Fibroblast of lung (primary cell): ENCODE measurements at places on chromosomes 2 and 18. TPM values are rescaled to one million over a fixed set of nuclear protein-coding genes. Genes with fewer than 3 reads are reported as not detected.

Gene NOSTRIN
- total RNA-seq: 0.50 TPM in 1 of 2 replicates, not detected in the other

Gene PLEKHH2
- 14.0 and 15.9 TPM in 2 replicates for total RNA-seq

Gene BCL11A
- under 0.01 and 0.17 TPM in 2 replicates for total RNA-seq

Gene GDF7
- under 0.01 and 0.33 TPM in 2 replicates for total RNA-seq

Gene UGT1A1
- total RNA-seq: not detected in 2 replicates

Gene RHOB
- 85.3 and 171 TPM in 2 replicates for total RNA-seq

Gene RGPD4
- total RNA-seq: under 0.01 TPM in 1 of 2 replicates, not detected in the other

Gene TRAK2
- 72.9 and 81.1 TPM in 2 replicates for total RNA-seq

Gene TFPI
- total RNA-seq: 111 and 117 TPM in 2 replicates

Gene C2orf42
- 24.9 and 32.7 TPM in 2 replicates for total RNA-seq

Gene EFHD1
- total RNA-seq: not detected in 2 replicates

Gene FNDC4
- total RNA-seq: 12.8 and 18.3 TPM in 2 replicates

Gene RNU2-63P
- total RNA-seq: 46.0 and 268 TPM in 2 replicates

Gene KIF1A
- not detected in 2 replicates for total RNA-seq

DNA sequence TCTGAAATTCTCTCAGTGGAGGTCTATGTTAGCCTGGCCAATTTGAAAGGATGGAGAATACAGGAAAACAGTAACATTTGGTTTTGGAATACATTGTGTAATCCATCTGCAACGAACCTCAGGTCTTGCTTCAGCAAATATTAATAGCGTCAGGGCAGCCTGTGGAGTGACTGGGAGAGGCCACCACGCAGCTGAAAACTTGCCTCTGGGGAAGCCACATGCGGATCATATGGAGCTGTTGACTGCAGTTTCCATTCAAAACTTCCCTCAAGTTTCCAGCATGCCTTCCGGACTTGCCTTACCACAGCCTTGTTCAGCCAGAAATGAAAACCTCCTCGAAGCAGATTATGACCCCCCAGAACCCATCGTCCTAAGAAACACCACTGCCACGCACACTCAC lies 25.7 kb downstream of the BCL11A start:
- H3K27ac ChIP-seq: no peak overlapping the region
- no peak overlapping the region for H3K4me3 ChIP-seq
- no peak for DNase-seq

DNA sequence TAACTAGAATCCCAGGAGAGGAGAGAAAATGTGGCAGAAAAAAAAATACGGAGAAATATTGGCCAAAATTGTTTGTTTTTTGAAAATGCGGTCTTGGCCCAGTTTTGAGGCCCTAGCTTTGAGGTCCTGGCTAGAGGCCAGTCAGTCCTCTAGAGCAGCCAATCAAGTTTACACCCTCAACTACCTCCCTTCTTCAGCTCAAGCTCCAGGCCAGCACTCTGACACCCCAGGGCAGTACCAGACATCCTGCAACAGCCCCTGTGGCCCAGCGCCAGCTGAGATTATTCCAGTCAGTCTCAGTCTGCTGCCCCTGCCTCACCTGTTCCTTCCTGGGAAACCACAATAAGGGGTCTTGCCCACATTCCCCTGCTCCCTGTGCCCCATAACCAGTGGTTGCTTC lies 107.7 kb downstream of the UGGT1 start:
- no peaks in the 10 kb centered on the region for H3K4me1 ChIP-seq
- no peak overlapping the region for H3K27ac ChIP-seq
- no peaks in the 10 kb centered on the region for H3K36me3 ChIP-seq
- H3K27me3 ChIP-seq: no peaks in the 10 kb centered on the region
- DNase-seq: peak; percentile 30
- H3K4me3 ChIP-seq: no peak overlapping the region

DNA sequence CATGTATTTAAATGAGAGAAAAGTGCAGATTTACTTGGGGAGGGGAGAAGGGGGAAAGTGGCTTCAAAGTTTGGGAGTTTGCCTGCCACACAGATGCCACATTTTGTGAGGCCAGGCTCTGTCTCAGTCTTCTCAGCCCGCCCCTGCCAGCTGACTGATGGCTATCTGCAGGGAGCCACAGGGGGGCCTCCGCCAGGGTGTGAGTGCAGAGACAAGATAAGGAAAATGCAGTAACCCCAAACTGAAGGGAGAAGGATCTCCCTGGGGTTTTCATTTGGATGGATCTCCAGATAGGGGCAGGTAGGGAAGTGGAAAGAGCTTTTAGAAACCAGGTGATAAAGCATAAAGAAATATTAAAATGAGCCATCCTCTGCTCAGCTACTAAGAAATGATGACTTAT lies 128.8 kb downstream of the ZNF521 start:
- H3K4me3 ChIP-seq: no peak overlapping the region
- no peaks in the 10 kb centered on the region for H3K4me1 ChIP-seq
- H3K27ac ChIP-seq: no peak overlapping the region

DNA sequence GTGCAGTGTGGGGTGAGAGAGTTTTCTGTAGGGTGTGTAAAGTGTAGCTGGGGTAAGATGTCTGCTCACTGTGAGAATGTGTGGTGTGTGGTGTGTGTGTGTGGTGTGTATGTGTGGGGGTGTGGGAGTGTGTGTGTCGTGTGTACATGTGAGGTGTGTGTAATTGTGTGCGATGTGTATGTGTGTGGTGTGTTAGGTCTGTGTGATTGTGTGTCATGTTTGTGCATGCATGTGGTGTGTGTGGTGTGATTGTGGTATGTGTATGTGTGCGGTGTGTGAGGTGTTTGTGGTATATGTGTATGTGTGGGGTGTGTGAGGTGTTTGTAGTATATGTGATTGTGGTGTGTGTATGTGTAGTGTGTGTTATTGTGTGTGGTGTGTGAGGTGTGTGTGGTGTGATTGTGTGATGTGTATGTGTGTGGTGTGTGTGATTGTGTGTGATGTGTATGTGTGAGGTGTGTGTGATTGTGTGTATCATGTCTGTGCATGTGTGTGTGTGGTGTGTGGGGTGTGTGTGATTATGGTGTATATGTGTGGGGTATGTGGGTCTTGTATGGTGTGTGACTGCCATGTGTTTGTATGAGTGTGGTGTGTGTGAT lies 241.7 kb upstream of the HDAC4 start:
- H3K27ac ChIP-seq: no peak overlapping the region
- no peak overlapping the region for H3K4me3 ChIP-seq
- H3K4me1 ChIP-seq: no peaks in the 10 kb centered on the region
- no peak for DNase-seq

GRCh38 chr18:31648966-31649429 lies 35.4 kb downstream of the B4GALT6 start:
- no peaks in the 10 kb centered on the region for H3K27me3 ChIP-seq
- DNase-seq: peak; percentile 75
- no peaks in the 10 kb centered on the region for H3K4me1 ChIP-seq
- H3K36me3 ChIP-seq: no peaks in the 10 kb centered on the region
- no peak overlapping the region for H3K27ac ChIP-seq

DNA sequence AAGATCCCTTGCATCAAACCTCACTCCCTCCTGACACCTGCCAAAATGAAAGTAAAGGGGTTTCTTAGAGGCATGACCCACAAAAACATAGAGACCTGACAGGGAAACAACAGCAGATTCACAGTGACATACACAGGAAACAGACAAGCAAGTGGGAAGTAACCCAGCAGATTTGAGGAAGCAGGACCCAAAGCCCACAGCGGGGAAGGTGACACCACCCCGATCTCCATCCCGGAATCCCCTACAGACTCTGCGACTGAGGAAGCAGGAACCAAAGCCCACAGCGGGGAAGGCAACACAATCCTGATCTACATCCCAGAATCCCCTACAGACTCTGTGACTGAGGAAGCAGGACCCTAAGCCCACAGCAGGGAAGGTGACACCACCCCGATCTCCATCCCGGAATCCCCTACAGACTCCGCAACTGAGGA lies 21.6 kb downstream of the CIB4 start:
- no peak for DNase-seq
- no peaks in the 10 kb centered on the region for H3K36me3 ChIP-seq
- H3K27ac ChIP-seq: no peak overlapping the region
- peaks cover 25% of the 10 kb centered on the region for H3K27me3 ChIP-seq

DNA sequence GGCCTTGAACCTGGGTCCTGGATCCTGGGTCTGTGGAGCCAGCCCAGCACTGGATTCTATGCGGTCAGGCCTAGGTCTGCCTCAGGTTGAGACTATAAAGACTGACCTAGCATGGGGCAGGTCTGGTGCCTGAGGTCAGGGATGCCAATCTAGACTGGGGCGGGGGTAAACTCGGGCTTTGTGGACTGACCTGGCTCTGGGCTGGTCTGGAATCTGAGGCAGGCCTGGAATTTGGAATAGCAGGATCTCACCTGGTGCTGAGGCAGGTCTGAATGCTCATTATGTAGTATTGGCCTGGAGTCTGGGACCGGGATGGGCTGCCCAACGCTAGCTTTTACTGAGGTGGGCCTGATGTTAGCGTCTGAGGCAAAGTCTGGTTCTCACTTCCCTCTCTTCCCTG lies 256.0 kb downstream of the KIAA1328 start:
- H3K36me3 ChIP-seq: no peaks in the 10 kb centered on the region
- H3K4me3 ChIP-seq: no peak overlapping the region
- no peaks in the 10 kb centered on the region for H3K4me1 ChIP-seq
- no peaks in the 10 kb centered on the region for H3K27me3 ChIP-seq
- no peak for DNase-seq

DNA sequence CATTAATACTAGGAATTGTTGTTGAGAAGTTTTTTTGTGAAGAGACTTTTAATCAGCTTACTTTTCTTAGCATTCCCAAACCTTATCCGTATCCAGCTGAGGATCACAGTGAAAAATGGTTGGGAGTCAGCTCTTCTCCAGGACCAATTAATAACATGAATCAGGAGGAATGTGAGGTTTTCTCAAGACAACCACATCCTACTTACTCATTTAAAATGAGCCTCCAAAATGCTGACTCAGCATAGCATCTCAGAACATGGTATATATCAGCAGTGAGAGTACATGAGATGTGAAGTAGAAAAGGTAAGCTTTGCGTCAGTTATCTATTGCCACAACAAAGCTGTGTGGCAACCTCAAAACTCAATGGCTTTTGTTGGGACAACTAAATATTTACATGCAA lies 140.3 kb downstream of the NRP2 start:
- no peaks in the 10 kb centered on the region for H3K36me3 ChIP-seq
- no peak overlapping the region for H3K4me3 ChIP-seq
- DNase-seq: peak; percentile 92
- no peaks in the 10 kb centered on the region for H3K27me3 ChIP-seq
- no peaks in the 10 kb centered on the region for H3K4me1 ChIP-seq

GRCh38 chr2:172968061-172968469 lies 107.6 kb upstream of the MAP3K20 start:
- no peak overlapping the region for H3K4me3 ChIP-seq
- no peaks in the 10 kb centered on the region for H3K36me3 ChIP-seq
- no peak overlapping the region for H3K27ac ChIP-seq

GRCh38 chr2:66565291-66565690 lies 130.4 kb downstream of the MEIS1 start:
- peaks cover 7% of the 10 kb centered on the region for H3K36me3 ChIP-seq
- H3K27me3 ChIP-seq: no peaks in the 10 kb centered on the region
- no peak overlapping the region for H3K27ac ChIP-seq
- DNase-seq: peak; percentile 64
- H3K4me3 ChIP-seq: no peak overlapping the region

DNA sequence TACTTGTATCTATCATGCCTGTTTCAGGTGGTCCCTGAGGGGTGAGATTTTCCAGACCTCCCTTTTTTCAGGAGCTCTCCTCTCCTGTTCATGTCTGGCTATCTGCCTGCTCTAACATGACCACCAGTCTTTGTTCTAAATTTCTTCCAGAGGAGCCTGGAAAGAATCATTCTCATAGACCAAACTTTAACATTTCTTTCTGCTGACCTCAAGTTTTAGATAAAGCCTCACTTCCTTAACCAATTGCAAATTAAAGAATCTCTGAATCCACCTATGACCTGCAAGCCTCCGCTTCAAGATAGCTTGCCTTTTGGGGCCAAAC lies 97.6 kb downstream of the TEX51 start:
- no peak for DNase-seq
- H3K27me3 ChIP-seq: no peaks in the 10 kb centered on the region
- H3K36me3 ChIP-seq: no peaks in the 10 kb centered on the region
- H3K27ac ChIP-seq: no peak overlapping the region
- H3K4me3 ChIP-seq: no peak overlapping the region

GRCh38 chr2:3666613-3666975 lies 8.6 kb downstream of the ALLC start:
- H3K27me3 ChIP-seq: no peaks in the 10 kb centered on the region
- H3K4me1 ChIP-seq: no peaks in the 10 kb centered on the region
- H3K36me3 ChIP-seq: no peaks in the 10 kb centered on the region
- DNase-seq: no peak
- no peak overlapping the region for H3K27ac ChIP-seq

- H3K27me3 ChIP-seq: no peaks in the 10 kb centered on the region
- H3K4me3 ChIP-seq: no peak overlapping the region
- H3K4me1 ChIP-seq: peaks cover 14% of the 10 kb centered on the region
- peak overlapping the region; percentile 46 for H3K27ac ChIP-seq
- DNase-seq: peak; percentile 80
These were observed 54.3 kb downstream of the PKDCC start for GRCh38 chr2:42102024-42102590.

DNA sequence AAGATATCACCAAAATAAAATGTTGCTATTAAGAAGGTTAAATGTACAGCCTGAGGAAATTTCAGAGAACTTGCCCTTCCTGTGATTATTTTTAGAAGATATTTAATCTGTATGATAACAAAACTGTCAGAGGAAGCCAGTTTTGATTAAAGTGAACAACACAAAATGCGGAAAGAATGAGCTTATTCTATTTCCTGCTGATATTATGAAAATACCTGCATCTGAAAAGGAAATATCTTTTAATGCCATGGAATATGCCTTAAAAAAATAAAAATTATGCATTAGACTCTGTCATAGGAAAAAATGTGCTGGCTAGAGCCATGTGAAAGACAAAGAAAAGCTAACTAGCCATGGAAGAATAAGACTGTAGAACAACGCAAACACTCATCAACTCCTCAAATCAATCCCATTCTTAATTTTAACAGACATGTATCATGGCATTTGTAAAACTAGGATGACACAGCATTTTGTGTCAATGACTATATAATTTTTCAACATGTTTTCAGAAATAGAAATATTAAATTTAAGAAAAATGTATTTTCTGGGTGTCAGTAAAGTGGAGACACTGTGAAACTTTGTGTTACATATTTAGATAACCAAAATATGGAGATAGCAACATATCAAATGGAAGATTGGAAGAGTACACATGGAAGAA lies 1768.2 kb downstream of the SUCLG1 start:
- no peaks in the 10 kb centered on the region for H3K27me3 ChIP-seq
- no peak for DNase-seq
- no peak overlapping the region for H3K4me3 ChIP-seq
- H3K4me1 ChIP-seq: no peaks in the 10 kb centered on the region

GRCh38 chr2:26655611-26656195 lies 14.5 kb upstream of the CIB4 start:
- DNase-seq: no peak
- H3K27me3 ChIP-seq: peaks cover 17% of the 10 kb centered on the region
- H3K4me1 ChIP-seq: no peaks in the 10 kb centered on the region
- no peaks in the 10 kb centered on the region for H3K36me3 ChIP-seq
- no peak overlapping the region for H3K27ac ChIP-seq

- H3K27ac ChIP-seq: no peak overlapping the region
- H3K4me1 ChIP-seq: no peaks in the 10 kb centered on the region
- no peak for DNase-seq
- no peaks in the 10 kb centered on the region for H3K27me3 ChIP-seq
These were observed 90.8 kb upstream of the PIK3C3 start for GRCh38 chr18:41864216-41864615.

- no peak overlapping the region for H3K27ac ChIP-seq
- peaks cover 3% of the 10 kb centered on the region for H3K27me3 ChIP-seq
- no peaks in the 10 kb centered on the region for H3K36me3 ChIP-seq
- no peaks in the 10 kb centered on the region for H3K4me1 ChIP-seq
- DNase-seq: peak; percentile 45
- H3K4me3 ChIP-seq: no peak overlapping the region
These were observed 33.4 kb upstream of the ST3GAL5 start for GRCh38 chr2:85922199-85922598.

GRCh38 chr18:75200071-75200470 lies 8.9 kb downstream of the PTGR3 start:
- no peak for DNase-seq
- H3K4me1 ChIP-seq: peaks cover 5% of the 10 kb centered on the region
